Effector memory CD8-positive, alpha-beta T cell (primary cell): ENCODE measurements at places on chromosomes 3 and 15.
A peak's percentile ranks its signal among the peaks of the same experiment; 100 is the strongest.

- peak; percentile 6 for DNase-seq
These were observed at the start of gene MYO1E for GRCh38 chr15:59372352-59373211. Gene MYO1E, minus strand, starts transcription at chr15:59372871. Its CDS starts 371 bp downstream, at chr15:59372500.

- no peak for DNase-seq
These were observed 146.0 kb downstream of the MYO9A start for GRCh38 chr15:71971905-71972304.

- no peak for DNase-seq
These were observed 96.6 kb upstream of the MDFIC2 start for GRCh38 chr3:70409018-70409417.

- DNase-seq: no peak
These were observed 58.1 kb upstream of the EIF5A2 start for GRCh38 chr3:170966495-170966894.

DNA sequence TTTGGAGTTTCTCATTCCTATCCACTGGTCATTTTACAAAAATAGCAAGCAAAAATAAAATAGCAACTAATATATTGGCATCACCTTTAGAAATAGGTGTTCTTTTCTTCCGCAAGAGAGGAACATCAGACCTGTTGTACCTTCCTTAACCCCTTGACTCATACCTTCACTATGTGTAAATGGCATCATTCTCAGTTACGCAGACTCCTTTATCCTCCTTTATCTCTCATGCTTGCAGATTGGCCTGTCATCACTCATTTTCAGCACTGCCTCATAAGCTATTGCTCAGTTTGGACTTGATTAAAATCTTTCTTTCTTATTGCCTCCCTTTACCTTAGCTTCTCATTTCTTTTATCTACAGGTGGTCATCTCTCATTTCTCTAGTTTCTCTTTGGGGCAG lies 21.4 kb downstream of the ARHGEF26 start:
- no peak for DNase-seq

GRCh38 chr3:71010726-71011455 lies 572.6 kb downstream of the FOXP1 start:
- peak; percentile 15 for DNase-seq

DNA sequence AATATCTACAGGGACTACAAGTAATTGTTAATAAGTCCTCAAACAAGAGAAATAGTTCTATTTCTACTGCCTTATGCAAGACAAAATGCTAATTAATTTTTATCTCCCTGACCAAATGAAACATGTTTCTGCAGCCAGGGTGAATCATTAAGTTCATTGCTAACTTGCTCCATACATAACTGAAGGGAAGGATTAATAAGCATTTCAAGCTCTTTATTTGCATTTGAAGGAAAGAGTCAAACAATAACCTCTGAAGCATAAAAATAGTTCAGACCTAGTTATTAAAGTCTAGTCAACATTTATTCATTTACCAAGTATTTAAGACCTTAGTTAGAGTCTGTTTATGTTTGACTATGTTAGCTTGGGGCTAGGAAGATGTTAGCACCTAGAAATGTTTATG lies 120.0 kb downstream of the ATP1B3 start:
- DNase-seq: no peak

DNA sequence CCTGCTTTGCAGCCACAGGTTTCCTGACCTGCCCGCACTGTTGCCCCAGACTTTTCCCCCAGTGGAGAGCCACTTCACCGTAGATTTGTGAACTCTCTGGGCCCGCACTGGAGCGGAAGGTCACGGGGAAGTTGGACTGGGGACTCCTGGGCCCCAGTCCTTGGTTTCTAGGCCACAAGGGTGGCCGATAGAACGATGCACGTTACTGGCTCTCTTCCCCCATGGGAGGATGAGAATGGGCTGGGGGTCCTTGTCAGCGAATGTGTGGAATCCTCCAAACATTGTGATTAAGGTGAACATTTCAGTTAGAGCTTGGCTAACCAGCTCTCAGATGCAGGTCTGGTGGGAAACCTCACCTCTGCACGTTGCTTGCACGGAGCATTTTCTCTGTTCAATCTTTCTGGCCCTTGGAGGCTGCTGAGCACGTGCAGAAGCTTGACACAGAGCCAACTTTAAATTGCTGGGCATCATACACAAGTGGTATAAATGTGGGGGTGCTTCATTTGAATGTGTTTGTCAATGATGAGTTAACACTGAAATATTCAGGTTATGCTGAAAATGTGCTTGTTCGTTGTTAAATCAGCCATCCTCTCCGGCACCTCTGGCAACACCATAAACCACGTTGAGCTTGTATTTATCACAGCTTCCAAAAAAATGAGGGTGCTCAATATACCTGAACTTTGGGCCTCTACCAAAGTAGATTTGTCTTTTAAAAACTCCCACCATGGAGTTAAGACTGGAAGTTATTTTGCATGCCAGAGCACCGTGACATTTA lies 976 bp downstream of the DIS3L start:
- no peak for DNase-seq
